ENCODE measurements at places on chromosomes 16 and 17.

- H3K27me3 ChIP-seq = no peaks in the 10 kb centered on the region
- no peak overlapping the region for H3K4me3 ChIP-seq
- peaks cover 2% of the 10 kb centered on the region for H3K4me1 ChIP-seq
- peaks cover 4% of the 10 kb centered on the region for H3K36me3 ChIP-seq
Observed at GRCh38 chr16:104928-105327, 26.9 kb downstream of the MPG start.

- H3K27me3 ChIP-seq = peaks cover 22% of the 10 kb centered on the region
- H3K36me3 ChIP-seq = no peaks in the 10 kb centered on the region
- H3K27ac ChIP-seq = no peak overlapping the region
Observed at GRCh38 chr17:83129676-83130075, 50.3 kb downstream of the METRNL start.

- H3K36me3 ChIP-seq = no peaks in the 10 kb centered on the region
- peak overlapping the region; percentile 27 for H3K4me3 ChIP-seq
- no peaks in the 10 kb centered on the region for H3K27me3 ChIP-seq
- H3K4me1 ChIP-seq = peaks cover 16% of the 10 kb centered on the region
- no peak overlapping the region for H3K27ac ChIP-seq
Observed at GRCh38 chr17:78325076-78325687, 34.7 kb downstream of the SOCS3 start.

DNA sequence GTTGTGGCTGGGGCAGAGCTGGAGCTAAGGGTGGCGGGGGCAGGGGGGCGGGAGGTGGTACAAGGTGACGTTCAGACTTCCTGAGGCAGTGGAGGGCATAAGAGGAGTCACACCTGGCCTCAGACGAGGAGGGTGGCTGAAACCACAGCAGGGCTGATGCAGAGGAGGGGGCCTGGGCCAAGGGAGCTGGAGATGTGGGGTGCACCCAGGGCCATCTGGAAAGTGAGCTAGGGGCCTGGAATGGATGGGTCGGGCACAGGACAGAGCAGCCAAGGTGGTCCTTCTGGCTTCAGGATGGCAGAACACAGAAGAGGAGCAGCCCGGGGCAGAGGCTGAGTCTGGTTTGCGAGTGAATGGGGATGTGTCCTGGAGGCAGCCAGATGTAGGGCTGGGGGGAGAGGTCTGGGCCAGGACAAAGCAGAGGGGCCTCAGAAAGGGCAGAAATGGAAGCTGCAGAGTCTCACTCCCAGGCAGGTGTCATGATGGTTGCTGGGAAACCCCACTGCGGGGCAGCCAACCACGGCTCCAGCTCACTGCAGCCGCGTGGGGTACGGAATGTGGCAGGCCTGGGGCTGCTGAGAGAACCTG, 57.6 kb downstream of the PRMT7 start:
- H3K4me3 ChIP-seq = no peak overlapping the region
- H3K4me1 ChIP-seq = peaks cover 14% of the 10 kb centered on the region
- no peak overlapping the region for H3K27ac ChIP-seq
- no peaks in the 10 kb centered on the region for H3K27me3 ChIP-seq
- no peak for DNase-seq

GRCh38 chr16:60727851-60728250, 1308.4 kb downstream of the CDH8 start:
- DNase-seq = no peak
- no peak overlapping the region for H3K27ac ChIP-seq
- H3K4me1 ChIP-seq = no peaks in the 10 kb centered on the region
- no peaks in the 10 kb centered on the region for H3K36me3 ChIP-seq
- H3K27me3 ChIP-seq = no peaks in the 10 kb centered on the region
- no peak overlapping the region for H3K4me3 ChIP-seq

- DNase-seq = no peak
- H3K4me1 ChIP-seq = peaks cover 16% of the 10 kb centered on the region
- H3K27me3 ChIP-seq = no peaks in the 10 kb centered on the region
- H3K4me3 ChIP-seq = no peak overlapping the region
- H3K27ac ChIP-seq = no peak overlapping the region
Observed at GRCh38 chr16:85384833-85385462, 228.2 kb upstream of the GSE1 start.

DNA sequence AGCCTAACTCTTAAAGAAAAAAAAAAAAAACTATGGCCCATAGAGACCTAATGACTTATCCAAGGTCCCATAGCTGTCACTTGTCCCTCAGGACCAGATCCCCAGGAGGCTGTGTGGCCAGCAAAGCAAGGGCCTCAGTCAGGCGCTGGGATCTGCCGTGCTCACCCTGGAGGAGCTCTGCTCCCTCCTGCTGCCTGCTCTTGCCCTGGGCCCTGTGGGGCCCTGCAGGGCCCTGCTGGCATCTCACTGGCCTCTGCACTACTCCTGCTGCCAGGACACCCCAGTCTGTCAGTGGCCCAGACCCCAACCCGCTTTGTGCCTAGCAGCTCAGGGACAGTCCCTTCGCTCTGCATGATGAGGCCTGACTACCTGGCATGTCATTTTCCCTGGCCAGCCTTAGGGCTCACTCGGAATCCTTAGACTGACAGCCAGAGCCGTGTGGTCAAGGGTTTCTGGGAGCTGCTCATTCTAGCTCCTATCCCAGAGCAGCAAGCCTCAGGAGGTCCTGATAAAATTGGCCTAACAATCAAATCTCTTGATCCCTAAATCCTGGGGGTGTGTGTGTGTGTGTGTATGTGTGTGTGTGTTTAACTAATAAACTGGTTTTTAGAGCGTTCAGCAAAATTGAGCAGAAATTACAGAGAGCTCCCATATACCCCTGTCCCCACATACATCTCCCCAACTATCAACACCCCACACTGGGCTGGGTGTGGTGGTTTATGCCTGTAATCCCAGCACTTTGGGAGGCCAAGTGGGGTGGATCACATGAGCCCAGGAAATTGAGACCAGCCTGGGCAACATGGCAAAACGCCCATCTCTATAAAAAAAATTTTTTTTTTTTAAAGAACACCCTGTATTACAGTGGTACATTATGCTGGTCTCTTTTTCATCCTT, 21.7 kb downstream of the KATNIP start:
- H3K4me3 ChIP-seq = no peak overlapping the region
- DNase-seq = no peak
- no peak overlapping the region for H3K27ac ChIP-seq
- no peaks in the 10 kb centered on the region for H3K36me3 ChIP-seq
- H3K27me3 ChIP-seq = no peaks in the 10 kb centered on the region

GRCh38 chr17:74147966-74148365, 55.5 kb upstream of the RPL38 start:
- H3K27me3 ChIP-seq = peaks cover 2% of the 10 kb centered on the region
- DNase-seq = no peak
- no peak overlapping the region for H3K4me3 ChIP-seq
- H3K4me1 ChIP-seq = no peaks in the 10 kb centered on the region
- H3K27ac ChIP-seq = no peak overlapping the region

- H3K36me3 ChIP-seq = no peaks in the 10 kb centered on the region
- DNase-seq = no peak
- H3K4me3 ChIP-seq = no peak overlapping the region
- no peaks in the 10 kb centered on the region for H3K27me3 ChIP-seq
- H3K27ac ChIP-seq = no peak overlapping the region
- H3K4me1 ChIP-seq = no peaks in the 10 kb centered on the region
Observed at GRCh38 chr16:24188751-24189318, 67.3 kb upstream of the CACNG3 start.

GRCh38 chr17:62775876-62776275, 32.2 kb downstream of the MARCHF10 start:
- H3K27me3 ChIP-seq = no peaks in the 10 kb centered on the region
- H3K4me3 ChIP-seq = no peak overlapping the region
- peaks cover 8% of the 10 kb centered on the region for H3K4me1 ChIP-seq
- H3K27ac ChIP-seq = no peak overlapping the region
- no peaks in the 10 kb centered on the region for H3K36me3 ChIP-seq

GRCh38 chr17:52470553-52470952, 312.0 kb upstream of the CA10 start:
- no peak for DNase-seq
- H3K36me3 ChIP-seq = no peaks in the 10 kb centered on the region
- no peaks in the 10 kb centered on the region for H3K27me3 ChIP-seq
- no peaks in the 10 kb centered on the region for H3K4me1 ChIP-seq
- H3K27ac ChIP-seq = no peak overlapping the region

- no peaks in the 10 kb centered on the region for H3K4me1 ChIP-seq
- H3K27ac ChIP-seq = no peak overlapping the region
- H3K36me3 ChIP-seq = no peaks in the 10 kb centered on the region
- no peak overlapping the region for H3K4me3 ChIP-seq
- DNase-seq = no peak
Observed at GRCh38 chr16:77617996-77618395, 104.3 kb upstream of the NUDT7 start.

GRCh38 chr17:36505171-36505570, 18.7 kb downstream of the ZNHIT3 start:
- no peak overlapping the region for H3K4me3 ChIP-seq
- peaks cover 50% of the 10 kb centered on the region for H3K36me3 ChIP-seq
- DNase-seq = no peak
- no peaks in the 10 kb centered on the region for H3K27me3 ChIP-seq
- H3K4me1 ChIP-seq = no peaks in the 10 kb centered on the region

GRCh38 chr16:66052745-66053144, 313.7 kb upstream of the CDH5 start:
- H3K27me3 ChIP-seq = no peaks in the 10 kb centered on the region
- no peak for DNase-seq
- no peaks in the 10 kb centered on the region for H3K36me3 ChIP-seq
- no peaks in the 10 kb centered on the region for H3K4me1 ChIP-seq

DNA sequence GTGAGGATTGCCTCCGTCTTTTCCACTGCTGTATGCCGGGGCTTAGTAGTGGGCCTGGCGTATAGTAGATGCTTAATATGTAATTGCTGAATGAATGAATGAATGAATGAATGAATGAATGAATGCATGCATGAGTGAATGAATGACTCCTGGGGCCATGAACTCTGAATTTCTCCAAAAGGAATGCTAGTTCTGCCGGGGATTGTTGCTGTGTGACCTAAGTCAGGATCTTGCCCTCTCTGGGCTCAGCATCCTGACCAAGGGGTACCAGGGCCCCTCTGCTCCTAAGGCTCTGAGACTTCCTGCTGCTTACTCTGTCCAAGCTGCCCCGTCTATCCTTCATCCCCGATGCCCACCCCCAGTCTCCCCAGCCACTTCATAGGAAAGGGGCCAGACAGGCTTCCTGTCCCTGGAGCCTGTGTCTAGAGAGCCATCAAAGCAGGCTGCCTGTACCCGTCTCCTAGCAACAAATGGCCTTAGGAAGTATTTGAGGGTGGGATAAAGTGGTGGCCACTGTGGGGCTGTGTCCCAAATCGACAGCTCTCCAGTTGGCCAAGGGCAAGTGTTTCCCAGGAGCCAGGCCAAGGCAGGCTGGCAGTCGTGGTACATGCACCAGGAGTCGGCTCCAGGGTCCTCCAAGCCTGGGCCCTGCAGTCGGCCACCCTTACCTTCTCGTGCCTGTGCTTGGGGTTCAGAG, 11.6 kb upstream of the MPRIP start:
- no peak overlapping the region for H3K27ac ChIP-seq
- no peak for DNase-seq
- peaks cover 16% of the 10 kb centered on the region for H3K4me1 ChIP-seq
- no peaks in the 10 kb centered on the region for H3K27me3 ChIP-seq

- H3K36me3 ChIP-seq = peaks cover 62% of the 10 kb centered on the region
- H3K4me3 ChIP-seq = no peak overlapping the region
- no peaks in the 10 kb centered on the region for H3K27me3 ChIP-seq
- H3K27ac ChIP-seq = no peak overlapping the region
- no peak for DNase-seq
Observed at GRCh38 chr16:1812732-1813163, 13.9 kb downstream of the HAGH start.

GRCh38 chr17:30520436-30520835, 43.2 kb downstream of the GOSR1 start:
- peaks cover 23% of the 10 kb centered on the region for H3K36me3 ChIP-seq
- no peak overlapping the region for H3K4me3 ChIP-seq
- no peak overlapping the region for H3K27ac ChIP-seq
- H3K4me1 ChIP-seq = peaks cover 13% of the 10 kb centered on the region
- DNase-seq = no peak

- H3K36me3 ChIP-seq = peaks cover 58% of the 10 kb centered on the region
- no peaks in the 10 kb centered on the region for H3K27me3 ChIP-seq
- H3K4me1 ChIP-seq = peaks cover 3% of the 10 kb centered on the region
- H3K4me3 ChIP-seq = no peak overlapping the region
- DNase-seq = no peak
Observed at GRCh38 chr16:4333308-4333638, 17.4 kb downstream of the GLIS2 start.

- no peaks in the 10 kb centered on the region for H3K36me3 ChIP-seq
- no peaks in the 10 kb centered on the region for H3K27me3 ChIP-seq
- H3K4me3 ChIP-seq = no peak overlapping the region
- DNase-seq = no peak
Observed at GRCh38 chr16:11801481-11802021, 4.5 kb upstream of the ZC3H7A start.

DNA sequence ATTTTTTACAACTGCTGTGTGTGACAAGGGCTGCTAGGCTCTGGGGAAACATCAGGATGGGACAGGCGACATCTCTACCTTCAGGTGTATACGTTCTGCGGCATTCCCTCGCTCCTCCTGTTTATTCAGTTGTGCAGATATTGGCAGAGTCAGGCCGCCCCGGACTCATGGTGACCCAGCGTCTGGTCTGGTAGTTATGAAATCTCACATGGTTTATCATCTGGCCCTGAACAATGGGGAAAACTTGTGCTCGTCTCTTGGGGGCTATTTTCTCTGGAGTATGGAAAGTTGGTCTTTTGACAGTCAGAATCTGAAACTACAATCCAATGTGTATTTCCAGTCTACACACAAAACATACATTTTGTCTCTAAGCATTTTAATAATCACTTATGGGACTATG, 3.3 kb downstream of the MARCHF10 start:
- no peaks in the 10 kb centered on the region for H3K36me3 ChIP-seq
- H3K4me3 ChIP-seq = no peak overlapping the region
- no peak for DNase-seq
- H3K27me3 ChIP-seq = no peaks in the 10 kb centered on the region

GRCh38 chr17:80938556-80938955, 53.1 kb upstream of the CHMP6 start:
- H3K4me1 ChIP-seq = peaks cover 34% of the 10 kb centered on the region
- H3K27ac ChIP-seq = no peak overlapping the region
- H3K27me3 ChIP-seq = no peaks in the 10 kb centered on the region

GRCh38 chr17:1995321-1995892, 29.7 kb downstream of the RTN4RL1 start:
- no peak overlapping the region for H3K27ac ChIP-seq
- DNase-seq = no peak
- H3K27me3 ChIP-seq = no peaks in the 10 kb centered on the region
- H3K4me3 ChIP-seq = no peak overlapping the region
- H3K36me3 ChIP-seq = no peaks in the 10 kb centered on the region

GRCh38 chr17:6069539-6070429, at the start of gene WSCD1:
Gene WSCD1 (plus strand): TSS chr17:6070379. CDS start chr17:6080659, 10,280 bp downstream.
- peak within 1 kb of the TSS; percentile 91 for H3K4me3 ChIP-seq
- H3K36me3 ChIP-seq = peaks cover 14% of the 10 kb centered on the region
- no peaks in the 10 kb centered on the region for H3K27me3 ChIP-seq
- no peak within 1 kb of the TSS for H3K27ac ChIP-seq

Measured in neuronal stem cell (in vitro differentiated cells).